ENCODE measurements at places on chromosomes 5 and 9.

DNA sequence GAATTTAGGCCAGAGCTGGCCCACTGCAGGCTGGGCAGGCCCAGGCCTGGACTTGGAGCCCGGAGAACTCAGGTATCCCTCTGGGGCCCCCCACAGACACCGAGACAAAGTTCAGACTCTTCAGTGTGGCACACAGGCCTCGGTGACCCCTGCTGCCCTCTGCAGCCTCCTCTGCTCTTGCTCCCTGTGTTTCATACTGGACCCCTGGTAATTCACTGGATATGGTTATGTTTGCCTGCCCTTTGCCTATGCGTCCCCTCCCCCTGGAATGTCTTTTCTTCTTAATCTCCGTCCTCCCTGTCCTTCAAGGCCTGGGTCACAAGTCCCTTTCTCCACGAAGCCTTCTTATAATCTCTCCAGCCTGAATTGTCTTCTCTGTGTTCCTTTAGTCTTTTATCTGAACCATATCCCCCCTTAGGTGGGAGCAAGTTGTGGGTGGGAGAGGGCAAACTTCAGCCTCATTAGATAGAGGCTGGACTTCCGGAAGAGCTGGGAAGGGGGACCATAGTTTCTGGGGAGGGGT lies 30.1 kb downstream of the GSN start:
- DNase-seq: no peak

DNA sequence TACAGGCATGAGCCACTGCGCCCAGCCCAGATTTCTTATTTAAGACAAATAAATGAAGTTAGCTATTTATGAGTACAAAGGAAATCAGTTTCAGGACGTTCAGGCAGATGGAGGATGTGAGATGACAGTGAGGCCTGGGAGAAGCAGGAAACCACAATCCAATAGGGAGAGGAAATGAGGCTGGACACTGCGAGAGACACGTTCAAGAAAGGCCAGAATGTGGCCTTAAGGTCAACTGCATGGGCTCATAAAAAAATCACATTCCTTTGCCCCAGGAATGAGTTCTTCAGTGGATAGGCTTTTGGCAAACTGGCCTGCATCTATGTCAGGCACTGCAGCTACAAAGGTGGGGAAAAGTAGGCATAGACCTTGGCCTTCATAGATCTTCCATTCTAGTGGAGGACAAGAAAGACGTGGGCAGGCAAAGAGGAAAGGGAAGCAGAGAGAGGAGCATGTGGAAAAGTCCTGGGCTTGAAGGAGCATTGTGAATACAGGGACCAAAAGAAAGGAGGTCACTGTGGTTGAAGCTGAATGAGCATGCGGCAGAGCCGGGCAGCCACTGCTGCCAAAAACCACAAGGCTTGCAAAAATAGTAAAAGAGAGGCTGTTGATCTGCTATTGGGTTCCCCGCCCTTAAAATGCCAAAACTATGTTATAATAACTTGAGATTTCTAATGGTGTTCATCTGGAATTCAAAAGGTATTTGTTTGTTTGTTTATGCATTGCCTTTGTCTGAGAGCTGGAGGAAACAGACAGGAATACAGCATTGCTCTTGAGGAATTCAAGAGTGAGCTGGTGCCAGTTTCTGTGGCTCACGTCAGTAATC lies 133.0 kb downstream of the GNA14 start:
- DNase-seq: no peak

DNA sequence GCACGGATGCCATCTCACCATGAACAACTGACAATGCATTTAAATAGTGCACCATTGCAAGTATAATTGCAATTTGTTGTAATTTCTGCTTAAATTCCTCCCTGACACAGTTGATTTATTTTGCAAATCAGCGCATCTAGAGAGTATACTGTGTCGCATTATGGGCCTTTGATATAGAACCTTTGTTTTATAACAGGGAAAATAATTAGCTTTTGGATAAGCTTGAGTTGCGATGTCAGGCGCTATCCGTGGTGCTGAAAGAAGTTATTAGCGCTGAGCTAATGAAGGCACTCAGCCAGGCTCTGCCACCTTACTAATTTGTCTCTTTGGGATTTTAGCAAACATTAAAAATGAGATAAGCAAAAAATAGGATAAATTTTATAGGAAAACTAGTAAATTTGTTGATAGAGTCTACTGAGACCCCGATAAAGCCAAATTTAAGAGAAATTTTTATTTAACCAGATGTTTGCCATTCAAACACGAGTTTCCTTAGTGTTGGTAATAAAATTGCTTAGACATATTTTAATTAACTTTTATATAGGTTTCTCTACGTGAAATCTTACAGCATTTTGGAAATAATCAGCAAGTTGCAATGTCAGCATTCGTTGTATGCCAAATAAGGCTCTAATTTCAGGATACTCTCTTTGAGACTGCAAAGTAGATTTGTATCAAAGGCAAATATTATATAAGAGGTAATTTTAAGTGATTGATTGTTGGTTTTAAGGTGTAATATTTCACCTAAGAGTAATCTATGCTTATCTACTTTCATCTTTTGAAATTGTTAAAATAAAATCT lies 355.5 kb downstream of the TLR4 start:
- DNase-seq: peak; percentile 16

DNA sequence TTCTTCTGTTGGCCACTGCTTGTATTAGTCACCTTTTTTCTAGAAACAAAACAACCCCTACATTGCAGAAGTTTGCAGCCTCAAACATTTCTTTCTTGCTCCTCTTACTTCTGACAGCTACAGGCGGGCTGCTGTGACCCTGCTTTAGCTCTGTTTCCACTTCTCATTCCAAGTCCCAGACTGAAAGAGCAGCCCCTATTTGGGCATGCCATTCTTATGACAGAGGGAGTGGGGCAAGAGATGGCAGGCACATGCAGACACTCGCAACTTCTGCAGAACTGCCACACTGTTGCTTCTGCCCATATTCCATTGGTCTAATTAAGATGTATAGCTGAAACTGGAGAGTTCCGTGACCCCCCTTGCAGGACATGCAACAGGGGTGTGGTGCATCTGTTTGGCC lies 19.6 kb upstream of the RPS23 start:
- no peak for DNase-seq

- DNase-seq: peak; percentile 23
Observed at GRCh38 chr5:138077064-138077696, 6.7 kb upstream of the WNT8A start.

DNA sequence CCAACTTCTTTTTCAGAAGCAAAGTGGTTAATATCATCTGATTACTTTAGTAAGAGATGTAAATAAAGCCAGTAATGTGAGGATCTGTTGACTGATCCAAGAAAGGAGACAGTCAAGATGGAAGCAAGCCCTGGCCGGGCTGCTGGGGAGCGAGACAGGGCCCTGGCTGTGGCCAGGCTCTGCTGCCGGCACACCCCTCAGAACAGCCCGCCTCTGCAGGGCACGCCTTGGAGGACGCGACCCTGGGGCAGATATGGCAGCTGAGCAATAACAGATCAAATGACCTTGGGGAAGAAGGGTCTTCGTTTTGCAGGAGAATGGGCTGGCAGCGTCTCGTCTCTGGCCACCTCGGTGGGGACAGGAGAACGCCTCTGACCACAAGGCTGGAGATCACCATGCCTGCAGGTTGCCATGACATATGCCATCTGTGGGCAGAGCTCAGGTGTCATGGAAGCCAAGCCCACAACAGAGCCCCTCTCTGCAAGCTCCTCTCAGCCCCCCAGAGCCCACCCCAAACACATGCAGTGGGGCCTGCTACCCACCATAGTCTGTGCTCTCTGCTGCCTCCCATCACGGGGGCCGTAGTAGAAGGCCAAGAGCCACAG lies 206.5 kb downstream of the FANCC start:
- no peak for DNase-seq
